Melanocyte of skin (primary cell): ENCODE measurements at places on chromosomes 7 and 10. TPM values are rescaled to one million over a fixed set of nuclear protein-coding genes. Genes with fewer than 3 reads are reported as not detected.

Gene TMEM196
- total RNA-seq = not detected in 2 replicates

Gene WDR86
- total RNA-seq = not detected in 2 replicates

Gene CTAGE8
- total RNA-seq = 0.73 and 1.4 TPM in 2 replicates

Gene LBX1
- not detected in 2 replicates for total RNA-seq

Gene ARHGEF35
- total RNA-seq = 0.67 and 0.93 TPM in 2 replicates

Gene LLCFC1
- not detected in 2 replicates for total RNA-seq

Gene MMRN2
- total RNA-seq = 0.15 and 1.00 TPM in 2 replicates

Gene GNGT1
- not detected in 2 replicates for total RNA-seq

Gene STEAP1
- 12.7 and 14.8 TPM in 2 replicates for total RNA-seq

Gene C10orf105
- total RNA-seq = not detected in 2 replicates

Gene MMP21
- total RNA-seq = not detected in 2 replicates

Gene OR9A2
- total RNA-seq = 0.34 and 0.36 TPM in 2 replicates

Gene STAG3
- total RNA-seq = 0.73 and 2.4 TPM in 2 replicates

Gene COL1A2
- 71.6 and 77.1 TPM in 2 replicates for total RNA-seq

Gene UPK3B
- 0.15 TPM in 1 of 2 replicates, not detected in the other for total RNA-seq

Gene LIPA
- total RNA-seq = 106 and 107 TPM in 2 replicates

Gene ATP5F1C
- 379 and 443 TPM in 2 replicates for total RNA-seq

Gene ATOH7
- 0.36 TPM in 1 of 2 replicates, not detected in the other for total RNA-seq

Gene TAS2R41
- not detected in 2 replicates for total RNA-seq

Gene OR2A42
- not detected in 2 replicates for total RNA-seq

Gene ZNF425
- total RNA-seq = 1.7 and 2.2 TPM in 2 replicates

Gene CROT
- total RNA-seq = 14.0 and 19.3 TPM in 2 replicates

Gene DTX2
- total RNA-seq = 6.9 and 9.6 TPM in 2 replicates

Gene ANKRD30A
- not detected in 2 replicates for total RNA-seq

Gene COMTD1
- total RNA-seq = 12.0 and 13.1 TPM in 2 replicates

Gene ZNF518A
- 12.4 and 28.0 TPM in 2 replicates for total RNA-seq

Gene CFAP70
- total RNA-seq = 0.33 and 0.77 TPM in 2 replicates

Gene NPTX2
- under 0.01 and 0.31 TPM in 2 replicates for total RNA-seq

Gene DENND2A
- 23.4 and 23.6 TPM in 2 replicates for total RNA-seq

Gene PRSS2
- not detected in 2 replicates for total RNA-seq

Gene HTR7
- 1.1 TPM in 1 of 2 replicates, not detected in the other for total RNA-seq

Gene GPR37
- total RNA-seq = 3.1 and 5.5 TPM in 2 replicates

Gene TWIST1
- under 0.01 TPM in 1 of 2 replicates, not detected in the other for total RNA-seq

Gene C7orf57
- 0.33 and 0.62 TPM in 2 replicates for total RNA-seq

Gene ZNF33A
- total RNA-seq = 7.0 and 9.7 TPM in 2 replicates

Gene HMX2
- total RNA-seq = not detected in 2 replicates

Gene ZNF117
- total RNA-seq = 1.00 and 2.8 TPM in 2 replicates

Gene TRA2A
- 35.6 and 39.0 TPM in 2 replicates for total RNA-seq

Gene SLC16A9
- total RNA-seq = not detected in 2 replicates

Gene NPFFR1
- total RNA-seq = under 0.01 TPM in 2 replicates

Gene ADCYAP1R1
- total RNA-seq = not detected in 2 replicates

Gene FAM237B
- total RNA-seq = not detected in 2 replicates

Gene LIPN
- not detected in 2 replicates for total RNA-seq

Gene CYP3A7
- total RNA-seq = not detected in 2 replicates

Gene KCP
- total RNA-seq = 0.36 and 1.0 TPM in 2 replicates

Gene GDF10
- total RNA-seq = not detected in 2 replicates
